ENCODE measurements at places on chromosomes 6 and 20. TPM values are rescaled to one million over a fixed set of nuclear protein-coding genes. Genes with fewer than 3 reads are reported as not detected.

The ENPP1 gene
- 0.24 TPM for total RNA-seq

The NUS1 gene
- total RNA-seq = 39.6 TPM

The PLA2G7 gene
- total RNA-seq = not detected

The GNAS-AS1 gene
- total RNA-seq = 1.4 TPM

The LZTS3 gene
- 0.69 TPM for total RNA-seq

The RSPH9 gene
- total RNA-seq = not detected
